NCI-H1417 (cell line): ENCODE measurements at places on chromosomes 13 and 19.

GRCh38 chr13:25649001-25649633, 277.3 kb downstream of the ATP8A2 start:
- no peak for DNase-seq

DNA sequence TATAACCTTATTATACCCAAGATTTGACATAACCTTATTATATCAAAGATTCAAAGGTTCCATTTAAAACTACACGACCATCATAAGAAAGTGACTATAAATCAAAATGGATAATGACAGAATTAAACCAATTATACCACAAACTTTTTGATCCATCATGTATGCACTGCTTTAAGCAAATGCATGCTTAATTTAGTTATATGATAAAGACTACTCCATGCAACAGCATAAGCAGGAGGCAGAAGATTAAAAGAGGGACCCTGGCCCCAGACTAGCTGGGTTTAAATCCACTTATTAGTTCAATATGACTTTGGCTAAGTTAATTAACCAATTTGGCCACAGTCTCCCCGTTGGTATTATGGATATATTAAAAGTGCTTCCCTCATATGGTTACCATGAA, 11.4 kb downstream of the EFNB2 start:
- no peak for DNase-seq

DNA sequence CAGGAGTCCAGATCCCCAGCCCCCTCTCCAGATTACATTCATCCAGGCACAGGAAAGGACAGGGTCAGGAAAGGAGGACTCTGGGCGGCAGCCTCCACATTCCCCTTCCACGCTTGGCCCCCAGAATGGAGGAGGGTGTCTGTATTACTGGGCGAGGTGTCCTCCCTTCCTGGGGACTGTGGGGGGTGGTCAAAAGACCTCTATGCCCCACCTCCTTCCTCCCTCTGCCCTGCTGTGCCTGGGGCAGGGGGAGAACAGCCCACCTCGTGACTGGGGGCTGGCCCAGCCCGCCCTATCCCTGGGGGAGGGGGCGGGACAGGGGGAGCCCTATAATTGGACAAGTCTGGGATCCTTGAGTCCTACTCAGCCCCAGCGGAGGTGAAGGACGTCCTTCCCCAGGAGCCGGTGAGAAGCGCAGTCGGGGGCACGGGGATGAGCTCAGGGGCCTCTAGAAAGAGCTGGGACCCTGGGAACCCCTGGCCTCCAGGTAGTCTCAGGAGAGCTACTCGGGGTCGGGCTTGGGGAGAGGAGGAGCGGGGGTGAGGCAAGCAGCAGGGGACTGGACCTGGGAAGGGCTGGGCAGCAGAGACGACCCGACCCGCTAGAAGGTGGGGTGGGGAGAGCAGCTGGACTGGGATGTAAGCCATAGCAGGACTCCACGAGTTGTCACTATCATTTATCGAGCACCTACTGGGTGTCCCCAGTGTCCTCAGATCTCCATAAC, at the start of gene APOE:
Gene APOE (plus strand): TSS at position 360 of the 724 bp plus-strand sequence. CDS start 829 bp downstream, outside the sequence.
- DNase-seq, result no peak

DNA sequence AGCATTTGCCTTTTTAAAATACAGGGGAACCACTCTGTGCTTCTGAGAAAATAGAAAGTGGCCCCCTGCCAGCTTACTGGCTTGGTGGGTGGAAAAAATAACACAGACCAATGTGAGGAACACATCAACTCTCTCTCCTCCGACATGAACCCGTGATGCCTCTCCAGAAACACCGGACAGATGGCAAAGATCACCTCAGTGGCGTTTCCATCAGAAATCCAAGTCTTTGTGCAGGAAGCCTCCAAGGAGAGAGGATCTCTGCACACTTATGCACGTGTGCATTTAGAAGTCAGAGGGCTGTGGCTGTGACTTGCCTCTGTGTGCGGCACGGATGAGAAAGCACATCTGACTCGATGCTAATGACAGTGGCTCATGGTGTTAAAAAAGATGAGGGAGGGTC, 112.3 kb upstream of the KLF12 start:
- DNase-seq, result no peak

- no peak for DNase-seq
These were observed 15.2 kb downstream of the HTR2A start for GRCh38 chr13:46881621-46882020.

GRCh38 chr13:25963674-25964073, 88.1 kb downstream of the SHISA2 start:
- DNase-seq, result no peak

DNA sequence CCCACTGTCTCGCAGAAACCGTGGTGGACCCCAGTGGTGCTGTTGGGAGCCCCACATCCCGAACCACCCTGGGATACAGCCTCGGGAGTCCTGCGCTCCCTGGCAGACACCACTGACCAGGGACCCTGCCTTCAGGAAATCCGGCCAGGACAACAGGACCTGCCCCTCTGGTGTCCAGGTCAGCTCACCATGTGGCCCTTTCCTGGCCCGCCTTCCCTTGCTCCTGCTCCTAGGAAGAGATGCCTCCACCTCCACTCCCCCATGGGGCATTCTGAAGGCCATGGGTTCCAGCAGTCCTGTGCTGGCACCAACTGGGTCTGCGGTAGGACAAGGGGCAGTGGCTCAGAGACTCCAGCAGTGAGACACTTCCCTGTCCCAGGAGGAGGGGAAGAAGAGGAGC, 22.5 kb upstream of the SLC7A10 start:
- DNase-seq, result no peak

DNA sequence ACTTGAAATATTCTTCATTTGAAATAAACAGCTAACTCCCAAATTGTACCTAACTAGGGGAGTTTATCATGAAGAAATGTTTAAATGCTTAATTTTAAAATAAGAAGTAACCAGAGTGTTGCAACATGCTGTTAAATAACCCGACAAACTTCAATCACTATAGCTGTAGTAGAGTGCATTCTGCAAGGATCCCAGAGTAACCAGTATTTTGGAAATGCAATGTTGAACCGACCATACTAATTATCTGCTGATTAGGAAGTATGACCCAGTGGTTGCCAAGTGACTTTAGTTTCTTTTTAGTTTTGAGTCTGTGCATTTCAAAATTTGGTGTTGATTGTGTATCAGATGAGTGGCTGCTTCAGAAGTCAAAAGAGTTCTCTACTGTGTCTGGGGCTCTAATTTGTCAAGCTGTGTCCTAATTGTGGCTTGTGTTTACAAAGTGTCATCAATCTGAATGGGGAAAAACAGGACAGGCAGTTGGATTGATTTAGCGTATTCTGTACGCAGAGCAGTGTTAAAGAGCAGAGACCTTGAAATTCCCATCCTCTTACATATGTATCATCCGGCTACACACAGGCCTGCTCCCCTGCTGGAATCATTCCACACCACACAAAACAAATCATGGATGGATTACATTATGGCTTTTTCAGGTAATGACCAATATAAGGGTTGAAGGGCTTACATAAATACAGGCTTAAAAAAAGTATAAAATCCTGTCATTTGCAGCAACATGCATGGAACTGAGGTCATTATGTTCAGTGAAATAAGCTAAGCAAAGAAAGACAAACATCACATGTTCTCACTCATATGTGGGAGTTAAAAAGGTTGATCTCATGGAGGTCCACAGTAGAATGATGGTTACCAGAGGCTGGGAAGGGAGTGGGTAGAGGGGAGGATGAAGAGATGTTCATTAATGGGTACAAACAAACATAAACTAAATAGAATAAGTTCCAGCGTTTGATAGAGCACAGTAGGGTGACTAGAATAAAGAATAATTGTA, 351.5 kb downstream of the KLF12 start:
- DNase-seq, result peak; percentile 70

GRCh38 chr13:50222569-50223332, 207.5 kb downstream of the KCNRG start:
- DNase-seq, result peak; percentile 70

DNA sequence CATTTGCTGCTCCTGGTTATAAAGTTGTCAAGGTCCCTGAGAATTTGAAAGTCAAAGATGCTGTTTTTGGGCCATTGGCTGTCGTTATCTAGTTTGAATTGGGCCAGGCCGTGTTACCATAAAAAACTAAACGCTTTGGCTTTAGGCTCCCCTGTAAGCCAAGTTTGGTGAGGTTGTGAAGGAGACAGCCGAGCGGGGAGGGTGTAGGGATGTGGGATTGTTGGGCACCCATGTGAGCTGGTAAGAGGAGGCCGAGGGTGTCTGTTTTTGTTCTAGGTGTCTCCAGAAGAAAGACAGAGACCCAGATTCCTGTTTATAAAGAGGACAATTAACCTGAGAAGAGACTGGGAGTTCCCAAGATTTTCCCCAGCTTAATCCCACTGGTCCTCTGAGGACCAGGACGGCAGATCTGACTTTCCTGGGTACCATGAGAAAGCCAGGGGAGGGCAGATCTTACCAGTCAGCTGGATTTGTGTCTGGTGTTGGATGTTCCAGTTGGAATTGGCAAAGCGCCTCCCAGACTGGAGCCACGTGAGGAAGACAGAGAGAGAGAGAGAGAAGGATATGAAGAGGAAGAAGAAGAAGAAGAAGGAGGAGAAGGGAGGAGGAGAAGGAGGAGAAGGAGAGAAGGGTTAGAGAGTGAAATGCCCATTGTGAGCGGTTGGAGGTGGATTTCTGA, 25.1 kb downstream of the TMEM255B start:
- DNase-seq, result no peak

DNA sequence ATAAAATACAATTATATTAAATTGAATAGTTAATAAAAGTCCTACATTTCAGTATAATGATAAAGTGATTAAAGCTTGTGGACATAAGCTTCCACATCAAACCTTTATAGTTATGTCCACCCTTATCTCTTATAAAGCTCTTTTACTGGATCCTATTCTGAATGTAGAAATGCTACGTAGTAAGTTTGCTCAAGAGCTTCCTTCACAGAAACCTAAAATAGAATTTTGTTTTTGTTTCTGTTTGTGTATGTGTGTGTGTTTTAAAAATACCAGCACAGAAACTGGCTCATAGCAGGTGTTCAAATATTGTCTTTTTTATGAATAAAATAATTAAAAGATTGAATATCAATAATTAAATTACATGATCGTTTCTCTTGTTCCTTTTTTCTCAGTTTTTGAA, 21.0 kb upstream of the UFM1 start:
- DNase-seq, result no peak

- no peak for DNase-seq
These were observed 1.2 kb upstream of the FOXO1 start for GRCh38 chr13:40667622-40667978.

- DNase-seq, result no peak
These were observed 16.8 kb downstream of the XAB2 start for GRCh38 chr19:7612282-7613274.

DNA sequence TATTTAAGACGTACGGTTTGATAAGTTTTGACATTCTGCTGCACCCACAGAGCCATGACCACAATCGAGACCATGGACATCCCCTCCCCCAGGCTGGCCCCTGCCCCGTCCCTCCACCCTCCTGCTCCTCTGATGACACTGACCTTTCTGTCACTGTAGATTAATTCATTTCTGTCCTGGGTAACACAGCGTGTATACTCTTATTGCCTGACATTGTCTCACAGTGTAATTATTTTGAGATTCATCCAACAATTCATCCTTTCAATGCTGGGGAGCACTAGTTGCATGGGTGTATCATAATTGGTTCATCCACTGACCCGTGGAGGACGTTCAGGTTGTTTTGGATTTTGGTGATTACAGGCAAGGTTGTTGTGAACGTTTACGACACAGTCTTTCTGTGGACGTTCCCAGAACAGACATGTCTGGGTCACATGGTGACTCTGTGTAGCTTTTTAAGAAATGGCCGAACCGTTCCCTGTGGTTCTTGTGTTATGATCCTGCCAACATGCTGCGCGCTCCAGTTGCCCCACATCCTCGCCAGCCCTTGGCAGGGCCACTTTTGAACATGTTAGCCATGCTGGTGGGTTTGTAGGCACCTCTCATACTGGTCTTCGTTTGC, 41.9 kb downstream of the C13orf46 start:
- DNase-seq, result no peak

GRCh38 chr13:72121466-72121865, 254.5 kb upstream of the DACH1 start:
- DNase-seq, result no peak

GRCh38 chr13:80973721-80974120, 632.8 kb upstream of the SPRY2 start:
- no peak for DNase-seq

- no peak for DNase-seq
These were observed 15.6 kb upstream of the NANOS3 start for GRCh38 chr19:13861392-13861713.

- no peak for DNase-seq
These were observed 279.0 kb downstream of the NHLRC3 start for GRCh38 chr13:39317291-39317690.

- no peak for DNase-seq
These were observed 574 bp upstream of the GPX4 start for GRCh38 chr19:1103132-1103707.

DNA sequence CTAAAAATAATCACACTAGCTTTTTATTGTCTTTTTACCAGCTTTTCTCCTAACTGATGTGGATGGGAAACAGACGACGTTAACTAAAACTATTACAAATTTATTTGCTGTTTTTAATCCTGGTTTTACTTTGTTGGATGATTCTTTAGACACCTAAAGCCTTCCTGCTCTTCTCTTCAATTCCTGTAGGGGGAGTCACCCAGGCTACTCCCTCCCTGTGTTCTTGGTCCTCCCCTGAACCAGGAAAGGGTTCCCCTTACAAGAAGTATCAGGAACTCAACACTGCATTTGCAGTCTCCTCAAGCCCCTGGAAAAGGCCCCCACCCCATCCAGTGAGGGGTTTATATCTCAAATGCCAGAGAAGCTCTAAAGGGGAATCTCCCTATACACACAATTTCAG, 206.1 kb downstream of the SUCLA2 start:
- no peak for DNase-seq

- DNase-seq, result no peak
These were observed 4.3 kb downstream of the CD37 start for GRCh38 chr19:49339301-49340068.

- no peak for DNase-seq
These were observed 152.1 kb downstream of the URI1 start for GRCh38 chr19:30093966-30094755.

DNA sequence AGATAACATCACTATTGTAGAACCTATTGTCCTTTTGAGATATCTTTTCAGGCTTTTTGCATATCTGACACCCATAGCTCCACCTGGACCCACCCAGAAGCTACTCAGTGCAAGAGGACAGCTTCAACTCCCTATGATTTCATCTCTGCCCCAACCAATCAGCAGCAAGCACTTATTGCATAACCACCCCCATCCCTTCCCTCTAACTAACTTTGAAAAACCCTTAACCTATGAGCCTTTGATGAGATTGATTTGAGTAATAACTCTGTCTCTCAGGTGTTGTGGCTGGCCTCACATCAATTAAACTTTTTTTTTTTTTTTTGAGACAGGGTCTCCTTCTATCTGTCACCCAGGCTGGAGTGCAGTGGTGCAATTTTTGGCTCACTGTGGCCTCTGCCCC, 13.4 kb upstream of the MTRF1 start:
- no peak for DNase-seq

- DNase-seq, result no peak
These were observed 180.9 kb downstream of the DIAPH3 start for GRCh38 chr13:59982631-59983382.

- no peak for DNase-seq
These were observed 8.0 kb upstream of the ZNF358 start for GRCh38 chr19:7507884-7508283.
